ENCODE measurements at places on chromosomes 3 and 15.

DNA sequence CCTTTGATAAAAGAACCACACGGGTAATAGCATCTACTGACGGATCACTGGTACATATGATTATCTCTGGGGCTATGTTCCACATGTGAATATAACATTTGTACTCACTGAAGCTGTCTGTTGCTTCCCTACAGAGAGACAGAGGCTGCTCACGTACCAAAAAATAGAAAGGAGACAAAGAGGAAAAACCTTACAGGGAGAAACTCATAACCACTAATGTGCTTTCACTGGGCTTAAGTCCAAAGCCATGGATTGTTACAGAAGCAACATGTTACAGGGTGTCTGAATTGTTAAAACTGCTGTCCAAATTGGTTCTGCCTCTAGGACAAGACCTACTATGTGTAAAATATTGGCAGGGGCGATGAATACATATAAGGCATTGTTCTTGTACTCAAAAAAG, 311.9 kb downstream of the FOXP1 start:
- DNase-seq: no peak

DNA sequence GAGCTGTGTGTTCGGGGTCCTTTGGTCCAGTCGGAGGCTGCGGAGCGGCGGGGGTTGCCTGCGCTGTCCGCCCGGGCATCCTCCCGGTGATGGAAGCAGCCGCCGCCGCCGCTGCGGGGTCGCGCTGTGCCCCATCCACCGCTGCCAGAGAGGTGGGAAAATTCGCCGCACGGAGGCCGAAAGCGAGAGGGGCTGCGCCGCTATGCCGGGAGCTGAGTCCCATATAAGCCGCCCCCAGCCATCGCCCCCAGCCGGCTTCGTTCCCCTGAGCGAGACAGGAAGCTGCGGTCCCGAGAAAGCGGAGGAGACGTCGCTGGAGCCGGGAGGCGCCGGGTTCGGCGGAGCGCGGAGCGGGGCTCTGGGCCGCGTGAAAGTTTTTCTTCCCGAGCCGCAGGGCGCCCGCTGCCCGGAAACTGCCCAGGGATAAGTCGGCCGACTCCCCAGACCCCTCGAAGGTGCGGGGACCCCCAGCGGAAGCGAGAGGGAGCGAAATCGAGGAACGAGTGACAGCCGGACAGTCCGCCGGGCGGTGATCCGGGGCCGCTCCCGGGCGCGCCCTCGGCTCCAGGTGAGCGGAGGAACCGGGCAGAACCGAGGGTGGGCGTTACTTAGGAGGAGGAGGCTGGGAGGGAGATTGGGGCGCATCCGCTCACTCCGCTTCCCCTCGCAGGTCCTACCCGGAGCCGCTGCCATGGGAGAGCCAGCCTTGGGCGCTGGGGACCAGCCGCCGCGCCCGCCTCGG, 574 bp downstream of the CHST2 start:
- DNase-seq: peak; percentile 75

DNA sequence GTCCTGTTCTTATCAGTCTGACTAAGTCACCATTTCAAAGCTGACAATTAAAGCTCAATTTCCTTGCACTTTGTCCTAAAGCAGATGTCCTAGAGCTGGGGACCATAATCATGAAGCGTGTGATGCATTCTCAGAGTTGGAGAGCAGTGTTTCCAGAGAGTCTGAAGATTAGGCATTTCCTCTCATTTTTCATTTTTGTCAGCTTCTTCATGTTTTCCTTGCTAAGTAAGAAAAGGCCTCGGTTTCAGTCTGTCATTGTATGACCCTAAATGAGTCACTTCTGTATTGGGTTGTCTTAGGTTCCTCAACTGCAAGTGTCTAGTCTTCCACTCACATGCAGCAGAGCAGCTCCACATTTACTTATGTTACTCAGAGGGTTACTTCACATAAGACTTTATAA, 257.2 kb upstream of the TPRG1 start:
- DNase-seq: no peak

- no peak for DNase-seq
Observed at GRCh38 chr3:71070497-71071463, 512.7 kb downstream of the FOXP1 start.

- no peak for DNase-seq
Observed at GRCh38 chr15:62534996-62535395, 369.9 kb upstream of the C2CD4B start.

DNA sequence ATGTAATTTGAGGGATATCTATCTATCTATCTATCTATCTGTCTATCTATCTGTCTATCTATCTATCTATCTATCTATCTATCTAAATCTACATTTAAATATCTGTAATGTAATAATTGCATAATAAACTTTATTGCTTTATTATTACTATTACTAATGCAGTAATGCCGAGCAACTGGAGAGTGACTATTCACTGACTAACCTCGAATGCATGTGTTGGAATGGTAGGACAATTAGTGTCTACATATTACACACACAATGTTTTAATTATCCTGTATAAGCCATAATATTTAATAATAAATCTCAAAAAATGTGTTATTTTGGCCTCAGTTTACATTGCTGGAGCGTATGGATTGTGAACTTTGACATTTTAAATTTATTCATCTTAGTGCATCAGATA, 25.2 kb upstream of the CNTN3 start:
- DNase-seq: no peak

DNA sequence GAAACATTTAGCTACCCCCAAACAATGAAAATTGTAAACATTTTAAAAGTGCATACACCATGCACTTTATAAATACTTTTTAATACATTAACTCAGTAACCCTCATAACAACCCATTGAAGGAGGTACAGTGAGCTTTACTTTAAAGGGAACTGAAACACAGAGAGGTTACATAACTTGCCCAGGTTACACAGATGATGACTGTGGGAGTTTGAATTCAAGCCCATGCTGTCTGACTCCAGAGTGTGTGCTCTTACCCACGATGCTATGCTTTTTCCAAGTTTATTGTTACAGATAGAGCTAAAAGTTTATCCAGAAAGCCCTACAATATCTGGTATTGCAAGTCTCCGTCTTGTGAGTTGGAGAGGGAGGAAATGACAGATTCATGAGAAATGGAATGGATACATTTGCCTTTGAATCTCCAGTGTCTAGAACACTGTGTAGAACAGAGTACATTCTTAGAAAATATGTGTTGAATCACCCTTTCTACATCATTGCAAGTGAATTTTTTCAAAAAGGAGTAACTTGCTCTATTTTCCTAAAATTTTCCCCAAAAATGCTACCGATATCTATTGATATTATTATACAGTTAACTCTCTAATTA, 428.3 kb downstream of the NAALADL2 start:
- DNase-seq: no peak

DNA sequence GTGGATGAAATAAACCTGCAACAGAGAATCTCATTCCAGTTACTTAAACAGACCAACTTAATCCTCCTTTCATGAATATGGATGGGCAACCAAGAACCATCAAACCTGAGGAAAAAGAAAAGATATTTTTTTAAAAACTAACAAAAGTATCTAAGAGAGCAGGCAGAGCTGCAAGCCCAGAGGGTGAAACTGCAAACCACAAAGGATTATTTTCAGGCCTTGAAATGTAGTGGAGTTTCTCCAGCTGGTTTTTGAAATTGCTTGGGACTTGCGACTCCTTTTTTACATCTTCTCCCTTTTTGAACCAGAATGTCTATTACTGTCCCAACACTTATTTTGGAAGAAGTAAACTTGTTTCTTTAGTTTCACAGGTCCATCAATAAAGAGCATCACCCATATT, 87.4 kb downstream of the STAG1 start:
- DNase-seq: no peak

GRCh38 chr15:76198456-76199105, 112.7 kb downstream of the ETFA start:
- DNase-seq: no peak

DNA sequence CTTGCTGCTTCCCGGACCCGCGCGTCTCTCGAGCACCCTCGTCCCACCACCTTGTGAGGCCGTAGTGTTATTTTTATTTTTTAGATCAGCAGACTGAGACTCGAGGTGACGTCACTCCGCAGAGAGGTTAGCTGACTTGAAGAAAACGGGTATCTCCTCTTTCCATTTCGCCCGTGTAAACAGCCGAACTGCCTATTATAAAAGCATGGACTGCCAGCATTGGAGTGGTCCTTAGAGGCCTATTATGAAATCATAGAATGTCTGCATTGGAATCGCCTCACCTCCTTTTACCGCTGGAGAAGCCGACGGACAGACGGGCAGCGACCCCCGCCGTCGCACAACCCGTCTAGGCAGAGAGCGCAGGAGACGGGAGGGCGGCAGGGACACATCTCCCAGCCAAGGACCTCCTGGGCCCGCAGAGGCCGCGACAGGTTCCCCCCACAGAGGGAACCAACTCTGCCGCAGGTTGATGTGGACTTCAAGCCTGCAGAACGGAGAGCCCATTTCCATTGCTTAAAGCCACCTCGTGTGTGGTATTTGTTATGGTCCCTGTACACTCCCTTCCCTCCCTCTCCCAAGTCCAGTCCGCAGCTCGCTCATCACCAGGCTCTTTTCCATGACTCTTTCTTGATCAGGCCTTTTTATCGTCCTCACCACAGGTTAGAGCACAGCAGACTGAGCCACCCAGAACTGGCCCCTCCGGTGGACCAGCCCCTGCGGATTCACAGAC, 540 bp upstream of the PPP1R2 start:
- DNase-seq: no peak

GRCh38 chr3:194481103-194481502, 5.7 kb downstream of the ATP13A3 start:
- DNase-seq: no peak

DNA sequence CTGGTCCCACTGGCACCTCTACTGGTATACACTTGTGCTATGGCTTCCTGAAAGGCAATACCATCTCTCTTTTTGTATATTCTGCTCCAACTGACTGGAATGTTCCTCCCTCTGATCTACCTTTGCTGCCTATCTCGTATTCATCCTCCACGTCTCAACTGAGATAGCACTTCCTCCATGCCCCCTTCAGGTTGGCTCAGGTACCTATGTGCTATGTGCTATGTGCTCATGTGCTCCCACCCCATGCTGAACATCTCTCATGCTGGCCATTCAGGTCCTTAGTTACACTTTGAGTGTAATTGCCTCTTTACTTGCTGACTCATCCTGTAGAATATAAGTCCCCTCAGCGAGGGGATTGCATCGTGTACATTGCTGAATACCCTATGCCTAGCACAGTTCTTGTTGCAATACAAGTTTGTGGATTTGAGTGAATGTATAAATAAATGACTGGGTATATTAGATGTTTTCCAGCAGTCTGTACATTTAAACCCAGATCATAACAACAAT, 156.9 kb downstream of the SOX2 start:
- no peak for DNase-seq

GRCh38 chr15:29636140-29636539, 186.1 kb downstream of the TJP1 start:
- DNase-seq: no peak

DNA sequence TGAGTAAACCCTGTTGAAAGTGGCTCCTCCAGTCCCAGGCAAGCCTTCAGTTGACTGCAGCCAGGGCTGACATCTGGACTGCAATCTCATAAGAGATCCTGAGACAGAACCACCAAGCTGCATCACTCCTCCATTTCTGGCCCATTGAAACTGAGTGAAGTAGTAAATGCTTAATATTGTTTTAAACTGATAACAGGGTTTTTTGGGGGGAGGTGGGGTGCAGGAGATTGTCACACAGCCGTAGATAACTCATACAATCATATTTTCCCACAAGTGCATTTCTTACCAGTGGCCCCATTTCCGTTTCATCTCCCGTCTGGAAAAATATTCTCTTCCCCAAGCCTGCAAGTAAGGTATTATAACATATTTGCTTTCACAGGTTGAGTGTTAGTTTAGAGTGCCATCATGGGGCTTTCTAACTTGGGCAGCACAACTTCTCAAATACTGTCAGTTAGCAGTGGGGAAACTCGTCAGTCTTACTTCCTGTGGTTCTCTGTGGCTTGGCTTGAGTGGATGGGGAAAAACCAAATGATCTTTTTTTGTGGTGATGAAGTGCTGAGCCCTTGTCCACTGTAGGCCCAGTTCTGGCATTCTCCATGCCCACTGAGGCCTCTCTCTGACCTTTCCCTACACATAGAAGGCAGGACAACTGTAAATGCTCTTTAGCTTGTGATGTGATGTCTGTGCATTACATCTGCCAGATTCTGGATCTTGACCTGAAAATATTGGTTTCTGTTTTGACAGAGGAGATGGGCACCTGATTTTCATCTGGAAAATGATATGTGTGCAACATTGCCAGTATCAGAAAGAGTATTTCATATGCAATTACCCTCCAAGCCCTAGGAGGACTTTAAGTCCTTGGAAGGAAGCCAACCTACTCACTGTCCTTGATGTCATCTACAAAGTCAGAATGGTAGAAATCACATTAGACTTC, 90.1 kb upstream of the BHLHE40 start:
- no peak for DNase-seq

DNA sequence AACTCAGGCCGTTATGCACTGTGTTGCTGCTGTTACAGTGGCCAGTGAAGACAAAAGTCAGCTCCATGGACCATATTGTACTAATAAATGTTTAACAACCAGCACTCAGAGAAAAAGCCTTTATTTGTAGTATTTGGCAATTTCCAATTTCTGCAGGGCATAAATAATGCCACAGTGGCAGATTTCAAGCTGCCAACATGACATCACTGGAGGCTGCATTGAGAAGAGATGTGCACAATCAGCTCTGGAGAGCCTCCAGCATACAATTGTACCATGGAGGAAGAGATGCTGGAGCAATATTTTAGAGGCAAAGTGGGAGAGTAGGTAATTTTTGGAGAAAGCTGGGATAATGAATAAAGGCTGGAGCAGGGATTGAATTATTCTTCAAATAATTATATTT, 9.7 kb upstream of the ALCAM start:
- no peak for DNase-seq

GRCh38 chr3:71029770-71030169, 553.8 kb downstream of the FOXP1 start:
- no peak for DNase-seq

GRCh38 chr3:40598962-40599361, 74.2 kb downstream of the ZNF621 start:
- no peak for DNase-seq

- no peak for DNase-seq
Observed at GRCh38 chr3:76664816-76665215, 375.1 kb upstream of the ROBO2 start.

- DNase-seq: no peak
Observed at GRCh38 chr3:46400846-46401245, 6.0 kb downstream of the CCR5AS start.

DNA sequence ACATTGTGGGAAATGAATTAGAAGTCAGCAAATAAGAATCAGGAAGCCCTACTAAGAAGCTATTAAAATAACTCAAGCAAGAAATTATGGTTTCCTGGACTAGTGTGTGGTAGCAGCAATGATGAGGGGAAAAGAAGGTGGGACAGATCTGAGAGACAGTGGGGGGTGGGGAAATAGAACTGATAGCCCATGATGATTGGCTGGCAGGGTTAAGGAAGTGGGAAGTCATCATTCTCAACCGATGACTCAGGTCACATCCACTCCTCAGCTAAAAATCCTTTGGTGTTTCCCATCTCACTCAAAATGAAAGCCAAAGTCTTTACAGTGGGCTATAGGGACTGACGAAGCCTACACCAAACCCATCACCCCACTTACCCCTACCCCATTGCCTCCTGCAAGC, 153.9 kb upstream of the ARHGEF26 start:
- DNase-seq: no peak

- DNase-seq: no peak
Observed at GRCh38 chr3:70352215-70352614, 39.8 kb upstream of the MDFIC2 start.

GRCh38 chr15:95520922-95521321, 809.6 kb upstream of the NR2F2 start:
- DNase-seq: no peak

GRCh38 chr3:36771931-36772330, 7.6 kb upstream of the DCLK3 start:
- no peak for DNase-seq
